ENCODE measurements at places on chromosomes 13 and 19.
A peak's percentile ranks its signal among the peaks of the same experiment; 100 is the strongest.

GRCh38 chr13:50635504-50635903, 208.0 kb downstream of the DLEU7 start:
- no peak for DNase-seq

GRCh38 chr19:8973501-8974091, 36.6 kb downstream of the MUC16 start:
- DNase-seq = peak; percentile 3

DNA sequence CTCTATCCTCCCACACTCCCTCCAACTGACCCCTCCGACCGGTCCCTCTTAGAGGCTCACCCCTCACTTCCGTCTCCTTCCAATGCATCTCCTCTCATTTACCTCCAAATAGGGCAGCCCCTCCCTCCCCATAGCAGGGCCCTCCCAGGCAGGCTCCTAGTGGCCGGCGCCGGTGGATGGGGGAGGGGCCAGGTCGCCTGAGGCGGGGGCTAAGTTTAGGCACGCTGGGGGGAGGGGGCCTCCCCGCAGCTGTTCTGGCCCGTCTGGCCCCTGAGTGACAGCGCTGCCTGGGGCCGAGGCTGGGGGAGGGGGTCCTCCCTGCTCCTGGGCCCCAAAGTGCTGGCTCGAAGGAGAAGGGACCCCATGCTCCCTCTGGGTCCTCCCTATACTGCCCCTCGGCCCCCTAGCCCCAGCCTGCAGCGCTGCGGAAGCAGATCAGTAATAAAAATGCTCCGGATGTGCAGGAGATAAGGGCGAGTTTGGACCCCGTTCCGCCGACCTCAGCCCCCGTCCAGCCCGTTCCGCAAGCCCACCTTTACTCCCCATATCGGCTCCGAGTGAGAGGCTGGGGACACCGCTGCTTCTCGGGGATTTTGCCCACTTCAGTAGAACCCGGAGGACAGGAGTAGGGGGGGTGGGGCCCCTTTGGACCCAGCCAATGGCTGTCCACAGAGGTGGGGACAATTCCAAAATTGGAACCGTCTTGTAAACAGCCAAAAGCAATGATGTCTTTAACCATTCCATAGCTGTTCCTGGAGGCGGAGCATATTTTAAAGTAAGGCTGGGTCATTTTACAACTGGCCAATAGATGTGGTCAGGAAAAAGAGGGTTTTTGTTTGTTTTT, 4.0 kb downstream of the RTN2 start:
- DNase-seq = no peak

- DNase-seq = no peak
Measured at GRCh38 chr13:107767119-107767518, 448.2 kb downstream of the LIG4 start.

- DNase-seq = no peak
Measured at GRCh38 chr19:31340042-31341025, 8.9 kb downstream of the TSHZ3 start.

DNA sequence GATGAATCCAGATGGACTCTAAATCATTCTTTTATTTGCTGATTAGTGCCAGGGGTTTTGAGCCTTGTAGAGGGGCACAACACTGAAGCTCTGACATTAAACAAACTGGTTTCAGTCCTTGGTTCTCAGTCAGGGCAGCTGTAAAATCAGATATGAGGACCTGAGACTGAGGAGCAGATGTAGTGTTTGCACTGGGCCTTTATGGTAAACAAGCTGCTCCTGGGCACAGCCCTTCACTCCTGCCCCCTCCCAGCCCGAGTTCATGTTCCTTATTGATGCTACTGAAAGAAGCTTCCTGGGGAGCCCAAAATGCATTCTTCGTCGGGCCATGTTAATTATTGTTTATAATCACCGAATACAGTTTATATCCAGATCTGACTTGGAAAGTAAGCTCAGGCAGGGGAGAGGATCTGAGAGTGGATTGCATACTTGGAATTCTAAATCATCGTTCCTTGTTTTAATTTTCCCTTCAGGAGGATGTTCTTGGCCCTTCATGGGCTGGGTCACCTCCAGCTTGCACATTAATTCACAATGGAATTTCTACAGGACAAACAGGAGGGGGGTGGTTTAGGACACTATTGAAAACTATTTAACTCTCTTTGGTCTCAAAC, 213.5 kb downstream of the FGF9 start:
- no peak for DNase-seq

DNA sequence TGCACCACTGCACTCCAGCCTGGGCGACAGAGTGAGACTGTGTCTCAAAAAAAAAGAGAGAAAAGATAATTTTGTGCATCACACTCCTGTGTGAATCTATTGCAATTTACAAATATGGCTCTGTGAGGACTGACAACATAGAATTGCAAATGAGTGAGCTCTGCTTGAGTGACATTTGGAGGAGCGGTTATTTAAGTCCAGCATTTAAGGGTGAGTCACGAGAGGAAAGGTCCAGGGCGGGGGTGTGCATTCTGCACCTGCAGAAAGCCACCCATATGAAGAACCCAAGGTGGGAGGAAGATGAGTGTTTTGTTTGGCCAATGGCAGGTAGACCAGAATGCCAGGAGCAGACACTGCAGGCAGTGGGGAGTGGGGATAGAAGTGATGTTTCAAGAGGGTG, 58.5 kb downstream of the DGKH start:
- DNase-seq = no peak

- no peak for DNase-seq
Measured at GRCh38 chr13:99273128-99273527, 14.9 kb upstream of the GPR18 start.

DNA sequence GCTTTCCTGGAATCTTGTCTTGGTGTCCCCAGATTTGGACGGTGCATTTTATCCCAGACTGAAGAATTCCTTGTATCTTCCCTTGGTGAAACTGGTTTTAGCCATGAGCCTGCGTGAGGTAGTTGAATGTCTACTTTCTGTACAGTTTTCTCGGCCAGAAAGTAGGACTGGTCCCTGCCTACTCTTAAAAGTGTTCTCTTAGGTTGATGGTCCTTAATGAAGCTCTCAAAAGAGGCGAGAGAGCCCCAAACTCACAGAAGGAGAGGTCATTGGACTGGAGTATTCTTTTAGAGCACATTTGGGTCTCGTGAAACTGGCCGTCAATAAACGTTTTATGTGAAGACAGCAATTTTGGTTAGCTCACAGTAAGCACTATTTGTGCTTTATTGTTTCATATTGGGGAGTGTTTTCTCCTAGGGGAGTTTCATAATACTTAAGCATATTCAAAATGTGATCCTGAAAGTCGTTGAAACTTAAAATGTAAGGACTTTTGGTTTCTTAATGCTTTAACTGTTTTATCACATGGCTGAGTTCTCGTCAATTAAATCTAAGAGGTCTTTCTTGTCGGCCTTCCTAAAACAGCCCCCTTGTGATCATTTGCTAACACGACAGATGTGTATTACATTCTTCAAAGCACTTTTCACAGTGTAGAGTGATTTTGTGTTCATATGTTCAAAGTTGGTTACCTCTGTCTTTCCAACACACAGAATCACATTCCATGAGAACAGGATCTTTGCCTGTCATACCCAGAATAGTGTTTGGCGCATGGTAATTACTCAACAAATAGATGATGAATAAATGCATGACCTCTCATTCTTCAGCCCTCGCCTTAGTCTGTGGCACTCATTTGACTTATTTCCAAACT, 889 bp downstream of the GTF2F2 start:
- DNase-seq = no peak

GRCh38 chr19:33767898-33768413, 28.7 kb upstream of the KCTD15 start:
- peak; percentile 32 for DNase-seq
